ENCODE measurements at places on chromosomes 2 and 18.

GRCh38 chr18:57649556-57650500, 28.2 kb upstream of the NARS1 start:
- DNase-seq, result peak; percentile 80

DNA sequence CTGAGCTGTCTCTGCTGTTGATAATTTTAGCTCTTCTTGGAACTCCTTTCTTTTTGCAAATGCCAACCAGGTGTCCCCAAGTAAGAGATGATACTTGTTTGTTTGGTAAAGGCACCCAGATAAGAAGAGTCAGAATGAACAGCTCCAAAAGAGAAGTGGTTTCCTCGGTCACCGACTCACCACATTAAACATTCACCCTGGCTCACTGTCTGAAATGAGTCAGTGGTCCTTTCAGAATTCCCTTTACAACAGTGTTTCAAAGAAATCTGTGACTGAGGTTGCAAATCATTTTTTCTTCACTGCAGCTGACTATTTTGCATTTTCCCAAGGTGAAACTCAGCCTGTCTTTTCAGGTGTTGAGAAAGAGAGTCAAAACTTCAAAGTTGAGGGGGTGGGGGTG, 16.2 kb upstream of the CXCR4 start:
- no peak for DNase-seq

- DNase-seq, result peak; percentile 39
Measured at GRCh38 chr2:172968061-172968469, 107.6 kb upstream of the MAP3K20 start.

DNA sequence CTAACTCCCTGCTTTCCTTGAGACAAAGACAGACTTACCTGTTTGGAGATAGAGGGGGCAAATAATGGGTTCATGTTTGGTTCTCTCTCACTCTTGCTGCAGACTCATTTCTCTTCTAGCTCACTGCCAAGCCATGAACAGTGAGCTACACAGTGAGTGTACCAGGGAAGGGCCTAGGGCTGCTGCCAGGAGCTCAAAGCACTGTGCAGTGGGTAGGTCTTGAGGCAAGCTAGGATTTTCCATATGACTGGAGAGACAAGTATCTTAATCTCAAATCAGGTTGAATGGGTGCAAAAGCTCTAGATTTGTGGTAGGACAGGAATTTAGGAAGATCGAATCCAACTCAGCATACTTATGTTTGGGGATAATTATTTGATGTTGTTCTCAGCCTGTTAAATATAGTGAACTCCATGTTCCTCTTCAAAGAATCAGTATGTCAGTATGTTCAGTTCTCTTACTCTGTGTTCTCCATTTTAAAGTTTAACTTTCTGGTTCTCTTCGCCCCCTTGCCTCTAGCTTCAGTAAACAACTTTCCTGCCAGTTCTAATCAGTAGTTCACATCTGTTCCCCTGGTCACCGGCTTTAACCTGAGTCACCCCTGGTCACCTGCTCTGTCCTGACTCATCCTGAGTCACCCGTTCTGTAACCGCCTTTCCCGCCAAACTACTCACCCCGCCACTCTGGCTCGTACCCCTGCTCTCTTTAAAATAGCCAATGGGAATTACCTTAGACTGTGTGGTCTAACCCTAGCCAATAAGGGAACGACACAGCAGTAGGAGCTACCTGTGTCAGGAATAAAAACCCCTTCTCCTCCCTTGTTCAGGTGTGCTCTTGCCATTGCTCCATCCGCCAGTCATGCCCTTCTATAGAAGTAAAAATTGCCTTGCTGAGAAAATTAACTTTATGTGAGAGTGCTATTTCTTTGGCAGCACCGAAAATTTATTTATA, 21.9 kb downstream of the SLC25A52 start:
- DNase-seq, result peak; percentile 70

DNA sequence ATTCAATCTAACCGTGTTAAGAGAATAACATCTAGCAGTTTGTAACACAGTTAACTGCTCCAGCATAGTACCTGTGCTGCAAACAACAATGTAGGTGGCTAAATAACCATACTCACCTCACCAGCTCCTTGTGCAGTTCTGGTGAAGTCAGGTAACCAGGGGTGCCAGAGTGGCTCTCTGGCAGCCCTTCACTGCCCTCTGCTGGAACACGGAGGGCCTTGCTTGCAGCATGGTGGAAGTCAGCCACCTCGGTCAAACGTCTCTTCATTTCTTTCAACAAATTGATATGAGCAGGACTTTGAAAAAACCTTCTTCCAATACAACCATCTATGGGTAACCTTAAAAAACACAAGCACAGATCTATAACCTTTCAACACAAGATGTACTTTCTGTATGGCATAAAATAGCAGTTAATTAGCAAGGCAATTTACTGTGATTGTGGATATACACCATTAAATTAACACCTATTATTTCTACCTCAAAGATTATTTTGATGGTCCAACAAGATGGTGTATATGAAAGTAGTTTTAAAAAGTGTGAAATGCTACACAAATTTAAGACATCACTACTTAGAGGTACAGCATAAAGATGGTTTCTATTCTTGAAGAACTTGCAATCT, 56.6 kb downstream of the EPG5 start:
- peak; percentile 24 for DNase-seq

- no peak for DNase-seq
Measured at GRCh38 chr2:101696272-101697123, 1.0 kb upstream of the MAP4K4 start.

GRCh38 chr2:214676421-214677089, 132.9 kb downstream of the BARD1 start:
- no peak for DNase-seq

DNA sequence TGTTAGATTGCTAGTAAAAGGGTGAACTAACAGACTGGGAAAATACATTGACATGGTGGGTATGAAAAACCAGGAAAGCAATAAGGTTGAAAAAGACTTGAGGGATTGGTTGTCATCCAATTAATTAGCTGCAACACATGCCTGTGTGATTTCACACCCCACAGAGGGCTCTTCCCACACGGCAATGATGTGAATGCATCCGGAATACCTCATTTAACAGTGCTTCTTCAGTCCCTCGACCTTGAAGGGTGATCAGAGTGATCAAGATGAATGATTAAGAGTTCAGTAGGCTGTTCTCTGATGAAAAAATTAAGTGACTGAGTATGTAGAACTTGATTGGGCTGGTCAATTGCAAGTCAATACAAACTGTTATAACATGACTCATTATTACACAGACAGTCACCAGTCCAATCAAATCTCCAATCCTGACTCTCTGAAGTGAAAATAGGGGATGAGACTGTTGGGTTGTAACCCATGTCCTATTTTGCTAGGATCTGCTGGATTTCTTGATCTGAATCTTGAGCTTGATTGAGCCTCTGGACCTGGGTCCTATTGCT, 924.9 kb upstream of the FAM98A start:
- no peak for DNase-seq

GRCh38 chr2:39506215-39506614, 69.1 kb upstream of the MAP4K3 start:
- DNase-seq, result no peak

DNA sequence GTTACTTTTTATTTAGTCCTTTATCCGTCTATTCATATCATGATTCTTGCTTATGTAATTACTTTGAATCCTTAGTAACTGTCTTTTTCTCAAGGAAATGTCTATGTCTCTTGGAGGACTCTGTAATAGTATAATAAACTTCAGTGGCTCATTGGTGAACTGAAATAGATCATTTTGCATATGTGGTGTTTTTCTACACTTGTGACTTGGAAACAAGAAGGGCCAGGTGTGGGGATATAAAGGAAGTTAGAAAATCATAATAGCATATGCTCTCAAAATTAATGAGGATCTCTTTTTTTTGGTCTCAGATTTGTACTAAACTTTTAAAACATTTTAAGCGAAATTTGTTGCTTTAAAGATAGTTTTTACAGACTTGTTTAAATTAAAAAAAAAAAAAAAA, 453.0 kb upstream of the CDH20 start:
- no peak for DNase-seq

- no peak for DNase-seq
Measured at GRCh38 chr2:5908071-5908470, 215.9 kb downstream of the SOX11 start.

GRCh38 chr2:76469066-76469465, 758.4 kb upstream of the GCFC2 start:
- DNase-seq, result no peak

- no peak for DNase-seq
Measured at GRCh38 chr2:39530411-39530866, 93.4 kb upstream of the MAP4K3 start.

DNA sequence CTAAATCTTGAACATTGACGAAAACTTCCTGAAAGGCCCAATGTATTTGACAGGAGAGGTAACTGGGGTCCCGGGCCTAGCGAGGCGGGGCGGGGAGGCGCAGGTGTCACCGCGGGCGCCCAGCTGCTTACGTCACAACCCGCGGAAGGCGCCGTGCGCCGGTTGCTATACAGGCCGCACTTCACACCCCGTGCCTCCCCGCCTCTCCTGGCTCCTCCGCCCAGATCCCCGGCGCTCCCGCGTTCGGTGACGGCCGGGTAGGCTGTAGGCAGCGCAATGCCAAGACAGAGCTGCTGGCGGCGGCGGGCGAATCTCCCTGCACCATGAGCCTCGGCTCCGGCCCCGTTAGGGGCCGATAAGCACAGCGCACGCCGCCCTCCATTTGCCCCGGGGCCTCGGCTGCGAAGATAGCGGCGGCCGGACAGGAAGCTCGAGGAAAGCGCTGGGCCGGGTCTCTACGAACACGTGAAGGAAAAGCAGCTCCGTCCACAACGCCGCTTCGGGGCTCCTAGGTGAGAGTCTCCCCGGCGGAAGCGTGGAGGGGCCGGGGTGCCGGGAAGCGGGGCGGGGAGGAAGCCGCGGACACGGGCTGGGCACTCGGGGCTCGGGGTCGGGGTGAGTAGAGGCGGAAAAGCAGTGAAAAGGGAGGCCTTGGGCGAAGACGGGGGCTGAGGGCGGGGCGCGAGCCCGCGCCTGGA, at the start of gene RNF138:
RNF138 (plus strand) TSS at position 151 of the 698 bp plus-strand sequence. CDS start 903 bp downstream, outside the sequence.
- DNase-seq, result peak; percentile 89

GRCh38 chr2:224847961-224848850, 132.0 kb upstream of the CCDC195 start:
- peak; percentile 30 for DNase-seq

DNA sequence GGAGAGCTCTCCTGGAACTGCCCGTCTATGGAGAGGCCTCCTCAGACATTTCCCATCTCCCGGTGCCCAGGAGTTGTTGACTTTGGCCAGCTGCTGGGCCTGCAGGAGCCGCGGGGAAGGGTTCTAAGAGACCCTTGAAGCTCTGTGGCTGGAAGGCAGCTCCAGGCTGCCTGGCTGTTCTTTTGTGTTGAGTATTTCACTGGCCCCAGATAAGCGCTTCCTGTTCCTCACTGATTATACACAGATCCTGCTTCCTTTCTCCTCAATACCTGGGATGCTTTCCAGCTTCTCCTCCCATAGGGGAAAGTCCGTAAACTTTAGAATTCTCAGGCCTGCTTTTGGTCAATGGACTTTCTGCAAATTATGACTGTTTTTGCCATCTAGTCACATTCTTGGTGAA, 57.8 kb downstream of the TGOLN2 start:
- DNase-seq, result no peak

- DNase-seq, result no peak
Measured at GRCh38 chr18:6368017-6368416, 46.7 kb downstream of the L3MBTL4 start.

DNA sequence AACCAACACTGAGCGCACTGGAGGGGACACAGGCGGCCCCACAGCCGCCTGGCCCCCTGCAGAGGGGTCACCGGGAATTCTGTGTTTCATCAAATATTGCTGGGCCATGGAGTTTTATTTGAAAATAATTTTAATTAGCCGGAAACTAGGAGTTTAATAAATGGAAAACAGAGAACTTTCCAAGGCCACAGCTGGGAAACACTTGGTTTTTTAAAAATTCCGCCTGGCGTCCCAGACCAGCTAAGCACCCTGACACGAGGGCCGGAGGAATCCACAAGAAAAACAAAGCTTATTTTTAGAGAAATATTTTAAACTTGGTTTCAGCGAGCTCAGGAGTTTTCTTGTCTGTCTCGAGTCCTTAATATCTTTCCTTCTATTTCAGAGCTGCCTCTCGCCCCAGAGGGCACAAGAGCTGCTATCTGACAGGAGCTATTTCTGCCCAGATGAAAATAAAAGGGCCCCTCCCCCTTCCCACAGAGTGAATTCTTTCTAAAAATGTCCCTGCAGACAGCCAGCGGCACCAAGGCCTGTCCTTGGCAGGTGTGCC, 8.2 kb downstream of the ZFP36L2 start:
- no peak for DNase-seq

GRCh38 chr2:1742681-1743395, 1.5 kb downstream of the PXDN start:
- no peak for DNase-seq

DNA sequence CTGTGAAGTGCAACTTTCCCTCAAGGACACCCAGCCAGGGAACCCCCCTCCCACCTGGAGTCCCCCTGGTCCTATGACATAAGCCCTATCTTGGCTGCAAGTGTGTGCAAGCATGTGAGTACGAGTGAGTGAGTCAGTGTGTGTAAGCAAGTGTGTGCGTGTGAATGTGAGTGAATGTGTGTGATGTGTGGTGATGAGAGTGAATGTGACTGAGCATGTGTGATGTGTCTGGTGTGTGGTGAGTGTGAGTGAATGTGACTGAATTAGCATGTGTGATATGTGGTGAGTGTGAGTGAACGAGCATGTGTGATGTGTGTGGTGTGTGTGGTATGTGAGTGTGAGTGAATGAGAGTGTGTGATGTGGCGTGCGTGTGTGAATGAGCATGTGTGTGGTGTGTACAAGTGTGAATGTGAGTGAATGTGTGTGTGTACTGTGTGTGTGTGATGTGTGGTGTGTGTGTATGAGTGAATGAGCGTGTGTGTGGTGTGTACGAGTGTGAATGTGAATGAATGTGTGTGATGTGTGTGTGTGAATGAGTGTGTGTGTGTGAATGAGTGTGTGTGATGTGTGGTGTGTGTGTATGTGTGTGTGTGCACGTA, 68.8 kb upstream of the SMAD7 start:
- no peak for DNase-seq

DNA sequence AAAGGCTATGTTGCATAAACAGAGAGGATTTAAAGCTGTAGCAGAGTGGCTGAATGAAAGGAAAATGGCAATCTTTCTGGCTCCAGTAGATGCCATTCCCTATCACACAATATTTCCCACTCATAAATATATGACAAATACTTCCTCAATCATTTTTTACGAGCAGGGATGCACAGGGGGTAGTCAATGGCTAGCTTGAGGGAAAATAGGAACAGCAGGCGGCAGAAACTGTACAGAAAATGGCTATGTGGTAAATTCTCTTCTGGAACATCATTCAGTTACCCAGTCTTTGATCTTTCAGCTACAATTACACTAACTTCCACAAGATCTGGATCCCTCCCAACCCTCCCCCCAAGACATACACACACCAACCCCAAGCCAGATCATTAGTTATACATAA, 127.2 kb downstream of the OLA1 start:
- DNase-seq, result no peak
